ENCODE measurements at places on chromosomes 6 and 20.

GRCh38 chr20:20690676-20691476, 21.6 kb downstream of the RALGAPA2 start:
- DNase-seq, result no peak

GRCh38 chr6:134035823-134036296, 16.6 kb downstream of the SLC2A12 start:
- peak; percentile 36 for DNase-seq

DNA sequence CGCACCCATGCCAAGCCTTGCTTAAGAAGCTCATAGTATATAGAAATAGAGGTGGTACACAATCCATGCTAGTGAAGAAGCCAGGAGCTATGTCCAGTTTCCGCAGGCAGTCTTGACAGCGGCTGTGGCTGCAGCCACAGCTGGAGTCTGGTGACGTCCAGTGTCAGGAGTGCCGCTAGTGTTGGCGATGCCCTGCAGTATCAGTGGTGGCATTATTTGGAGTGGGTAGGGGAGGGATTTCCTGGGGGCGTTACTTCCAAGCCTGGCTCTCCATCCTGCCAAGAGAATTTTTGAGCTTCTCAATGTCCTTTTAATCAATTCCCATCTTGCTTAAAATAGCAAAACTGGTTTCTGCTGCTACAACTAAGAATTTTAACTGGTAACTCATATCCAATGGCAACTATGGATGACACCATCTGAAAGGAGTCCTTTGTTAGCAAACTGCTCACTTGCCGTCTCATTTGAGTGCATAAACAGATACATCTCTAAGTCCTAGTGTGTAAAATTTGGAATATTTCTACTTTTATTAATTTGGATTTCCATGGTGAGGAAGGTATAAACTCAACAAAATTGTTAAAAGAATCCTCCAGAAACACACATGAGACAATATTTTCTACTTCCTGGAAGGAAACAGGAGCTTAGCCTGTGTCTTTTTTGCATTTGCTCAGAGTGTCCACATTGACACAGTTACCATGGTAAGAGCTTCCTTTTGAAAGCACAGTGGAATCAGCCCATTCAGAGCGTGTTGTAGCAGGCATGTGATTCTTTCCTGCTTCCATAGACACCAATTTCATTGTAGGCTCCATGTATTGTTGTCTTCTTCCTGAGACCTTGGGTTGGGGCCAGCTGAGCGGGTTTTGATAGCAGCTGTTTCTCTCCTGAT, 44.6 kb upstream of the PXDC1 start:
- DNase-seq, result no peak

GRCh38 chr6:146481527-146481926, 62.1 kb upstream of the RAB32 start:
- no peak for DNase-seq

DNA sequence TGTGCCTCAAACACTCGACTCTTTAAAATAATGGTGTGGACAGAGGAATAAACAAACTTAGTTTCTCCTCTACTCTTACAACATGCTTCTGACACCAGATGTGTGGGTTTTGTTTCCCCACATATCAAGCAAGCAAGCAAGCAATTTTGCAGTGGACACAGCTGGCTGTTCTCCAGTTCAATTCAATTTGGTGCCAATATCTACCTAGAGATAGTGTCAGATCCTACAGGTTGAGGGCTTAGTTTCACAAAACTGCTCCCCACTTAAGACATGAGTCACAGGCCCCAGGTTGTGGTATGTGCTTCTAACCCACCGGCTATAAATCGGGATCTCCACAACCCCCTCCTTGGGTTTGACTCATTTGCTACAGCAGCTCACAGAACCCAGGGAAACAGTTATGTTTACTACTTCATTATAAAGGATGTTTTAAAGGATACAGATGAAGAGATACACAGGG, 131.4 kb upstream of the TRAF3IP2 start:
- DNase-seq, result peak; percentile 72

DNA sequence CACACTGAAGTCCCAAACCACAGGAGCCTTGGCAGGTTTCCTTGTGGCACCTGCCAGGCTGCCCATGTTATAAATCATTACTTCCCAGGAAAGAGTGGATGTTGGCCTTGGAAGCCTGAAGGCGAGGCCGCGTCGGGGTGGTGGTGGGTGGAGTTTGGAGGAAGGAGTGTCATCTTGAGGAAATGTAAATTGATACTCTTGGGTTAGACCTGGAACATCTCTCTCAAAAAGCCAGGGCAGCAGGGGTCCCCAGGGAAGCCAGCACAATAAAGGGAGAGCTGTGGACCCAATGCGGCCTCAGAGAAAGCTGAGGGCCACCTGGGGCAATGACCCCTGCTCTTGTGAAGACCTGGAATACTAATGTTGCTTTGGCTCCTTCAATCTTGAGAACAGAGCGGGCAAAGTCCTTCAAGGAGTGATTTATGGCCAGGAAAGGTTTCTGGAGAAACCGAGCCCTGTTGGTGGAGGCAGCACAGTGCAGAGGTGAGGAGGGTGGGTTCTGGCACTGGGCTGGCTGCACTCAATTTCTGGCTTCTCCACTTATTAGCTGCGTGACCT, 26.3 kb upstream of the TRAF3IP2 start:
- no peak for DNase-seq

- DNase-seq, result no peak
Observed at GRCh38 chr20:3866464-3866863, 19.8 kb downstream of the MAVS start.

DNA sequence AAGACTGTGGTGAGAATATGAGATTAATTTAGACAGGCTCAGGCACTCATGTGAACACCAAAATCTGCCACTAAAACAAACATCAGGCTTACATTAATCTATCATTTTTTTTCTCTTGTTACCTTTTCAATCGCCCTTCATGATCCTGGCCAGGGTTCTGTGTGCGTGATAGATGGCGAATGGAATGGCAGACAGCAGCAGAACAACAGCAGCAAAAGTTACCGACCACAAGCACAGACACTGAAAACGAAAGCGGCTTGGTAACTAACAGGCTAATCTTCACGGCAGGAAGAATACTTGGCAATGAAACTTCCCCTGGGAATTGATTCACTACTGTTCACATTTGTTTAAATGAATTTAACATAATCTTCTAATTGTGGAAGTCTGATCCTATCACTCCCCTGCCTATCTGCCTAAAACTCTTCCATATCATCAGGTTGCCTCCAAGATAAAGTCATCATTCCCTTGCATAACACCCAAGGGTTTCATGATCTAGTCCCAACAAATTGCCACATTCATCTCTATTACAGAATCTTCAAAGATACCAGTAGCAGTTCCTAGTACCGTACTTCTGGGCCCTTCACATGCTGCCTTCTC, 28.7 kb downstream of the PTPRK start:
- no peak for DNase-seq

DNA sequence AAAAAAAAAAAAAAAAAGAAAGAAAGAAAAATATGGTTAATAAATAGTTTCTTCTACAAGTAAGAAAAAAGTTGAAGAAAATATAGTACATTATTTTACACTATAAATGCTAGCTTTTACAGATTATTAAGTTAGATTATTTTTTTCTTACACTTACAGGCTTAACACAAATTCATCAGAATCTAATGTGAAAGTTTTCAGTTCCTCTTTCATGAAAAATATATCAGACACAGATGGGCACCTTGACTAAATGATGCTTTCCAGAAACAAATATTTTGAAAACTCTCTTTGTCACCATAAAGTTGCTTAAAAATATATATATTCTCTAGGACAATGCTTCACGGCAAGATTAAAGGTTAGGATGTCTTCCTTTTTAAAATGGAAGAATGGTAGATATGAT, 321.8 kb upstream of the HSF2 start:
- no peak for DNase-seq

DNA sequence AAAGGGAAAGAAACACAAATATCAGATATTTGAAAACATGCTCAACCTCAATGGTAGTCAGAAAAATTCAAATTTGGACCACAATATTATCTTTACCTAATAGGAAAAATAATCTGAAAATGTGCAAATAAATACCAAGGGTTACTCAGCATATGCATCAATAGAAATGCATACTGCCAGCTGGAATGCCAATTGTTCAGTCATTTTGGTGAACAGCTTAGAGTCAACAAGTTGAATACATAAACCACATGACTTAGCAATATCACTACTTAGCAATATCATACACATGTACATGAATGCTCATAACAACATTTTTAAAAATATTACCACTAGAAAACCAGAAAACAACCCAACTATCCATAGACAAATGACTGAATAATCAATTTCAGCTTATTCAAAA, 212.7 kb downstream of the PTPRK start:
- peak; percentile 13 for DNase-seq

GRCh38 chr6:99790679-99791078, 184.0 kb downstream of the PRDM13 start:
- DNase-seq, result no peak

DNA sequence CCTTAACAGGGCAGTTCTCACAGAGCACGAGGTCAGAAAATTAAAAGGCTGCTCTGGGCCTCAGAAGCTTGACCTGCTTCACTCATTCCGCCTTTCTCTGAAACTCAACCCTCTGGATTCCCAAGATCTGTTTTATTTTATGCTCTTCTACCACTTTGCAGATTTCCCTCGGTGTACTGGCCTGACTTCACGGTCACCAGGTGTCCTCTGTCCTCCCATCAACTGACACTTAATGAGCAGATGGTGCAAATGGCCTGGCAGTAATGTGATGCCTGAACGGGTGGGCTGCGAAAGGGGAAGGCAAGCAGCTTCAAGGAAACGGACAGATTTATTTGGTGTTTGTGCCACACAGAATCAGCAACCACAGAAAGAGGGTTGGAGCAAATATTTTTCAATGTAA, 169.7 kb upstream of the TFAP2D start:
- DNase-seq, result no peak

DNA sequence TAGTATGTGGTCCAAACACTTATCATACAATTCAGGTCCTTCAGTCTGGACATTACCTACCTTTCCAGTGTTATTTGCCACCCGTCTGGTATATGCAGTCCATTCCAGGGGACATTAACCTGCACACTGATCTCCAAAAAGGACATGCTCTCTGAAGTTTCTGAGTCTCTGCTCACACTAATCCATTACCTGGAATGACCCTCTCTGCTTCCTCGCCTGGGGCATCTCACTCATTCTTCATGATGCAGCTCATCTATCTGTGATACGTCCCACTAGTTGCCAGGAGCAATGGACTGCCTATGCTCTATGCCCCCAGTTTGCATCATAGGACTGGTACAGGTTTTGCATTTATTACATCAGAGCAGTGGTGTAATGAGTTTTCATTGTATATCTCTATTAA, 5.9 kb upstream of the TUBB2B start:
- DNase-seq, result no peak

GRCh38 chr6:1796706-1797529, 187.2 kb downstream of the FOXC1 start:
- DNase-seq, result peak; percentile 41

GRCh38 chr6:169250660-169251059, 3.0 kb downstream of the THBS2 start:
- DNase-seq, result peak; percentile 89

DNA sequence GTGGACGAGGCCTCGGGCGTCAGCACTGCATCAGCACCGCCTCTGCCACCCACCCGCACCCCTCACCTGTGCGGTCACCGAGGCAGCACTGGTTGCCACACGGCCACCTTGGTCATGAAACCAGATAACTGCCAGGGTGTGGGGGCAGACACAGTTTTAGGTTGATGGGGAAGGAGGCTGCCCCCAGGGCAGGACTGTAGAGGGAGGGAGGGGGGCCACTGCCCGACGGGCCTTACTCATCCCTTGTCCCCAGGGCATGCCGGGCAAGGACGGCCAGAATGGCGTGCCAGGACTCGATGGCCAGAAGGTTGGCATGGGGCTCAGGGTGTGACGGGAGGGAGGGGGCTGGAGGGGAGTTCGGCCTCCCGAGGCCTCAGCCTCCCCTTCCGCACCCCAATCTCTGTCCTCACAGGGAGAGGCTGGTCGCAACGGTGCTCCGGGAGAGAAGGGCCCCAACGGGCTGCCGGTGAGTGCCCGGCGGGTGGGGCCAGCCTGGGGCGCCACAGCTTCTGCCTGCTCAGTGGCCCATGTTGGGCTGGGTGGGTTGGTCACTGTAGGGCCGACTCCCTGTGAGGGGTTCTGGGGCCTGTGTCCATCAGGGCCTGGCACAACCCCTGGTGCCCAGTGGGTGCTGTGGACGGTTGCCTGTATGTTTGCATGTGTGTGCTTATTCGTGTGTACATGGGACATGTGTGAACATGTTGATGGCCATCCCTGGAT, 11.8 kb downstream of the COL9A3 start:
- no peak for DNase-seq

DNA sequence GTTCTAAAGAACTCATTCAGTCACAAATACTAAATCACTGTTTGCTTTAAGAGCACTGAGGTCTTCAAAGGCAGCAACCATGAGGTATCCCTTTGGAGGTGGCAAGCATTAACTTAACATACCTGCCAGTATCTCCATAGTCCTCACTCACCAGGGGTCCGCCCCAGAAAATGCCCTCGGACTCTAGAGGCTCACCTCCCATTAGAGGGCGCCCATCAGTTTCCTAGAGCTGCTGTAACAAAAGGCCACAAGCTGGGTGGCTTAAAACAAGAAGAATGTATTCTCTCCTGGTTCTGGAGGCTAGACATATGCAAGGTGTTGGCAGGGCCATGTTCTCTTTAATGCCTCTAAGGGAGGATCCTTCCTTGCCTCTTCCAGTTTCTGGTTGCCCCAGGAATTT, 12.0 kb upstream of the RNGTT start:
- DNase-seq, result no peak

DNA sequence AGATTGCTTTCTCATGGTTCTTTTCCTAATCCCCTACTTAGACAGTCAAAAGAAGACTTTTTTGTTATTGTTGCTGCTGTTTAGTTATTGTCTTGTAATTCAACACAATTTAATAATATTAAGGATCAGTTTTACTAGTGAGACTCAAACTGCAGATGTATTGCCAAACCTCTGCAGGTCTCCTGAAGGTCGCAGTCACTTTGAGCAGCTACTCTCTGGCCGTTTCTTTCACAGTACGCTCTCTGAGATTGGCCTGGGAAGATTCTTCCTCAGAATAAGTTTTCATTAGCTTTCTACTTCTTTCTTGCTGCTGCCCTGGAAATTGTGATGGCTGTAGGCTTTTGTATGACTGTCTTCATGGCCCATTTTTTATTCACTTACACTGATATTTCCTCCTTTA, 930.8 kb downstream of the QKI start:
- DNase-seq, result no peak

- no peak for DNase-seq
Observed at GRCh38 chr6:62390401-62390800, 104.4 kb upstream of the KHDRBS2 start.

GRCh38 chr6:52534966-52535390, 41.9 kb downstream of the TRAM2 start:
- DNase-seq, result no peak

GRCh38 chr6:14790976-14791375, 454.9 kb upstream of the JARID2 start:
- no peak for DNase-seq
